ENCODE measurements at places on chromosomes 13 and 19.

DNA sequence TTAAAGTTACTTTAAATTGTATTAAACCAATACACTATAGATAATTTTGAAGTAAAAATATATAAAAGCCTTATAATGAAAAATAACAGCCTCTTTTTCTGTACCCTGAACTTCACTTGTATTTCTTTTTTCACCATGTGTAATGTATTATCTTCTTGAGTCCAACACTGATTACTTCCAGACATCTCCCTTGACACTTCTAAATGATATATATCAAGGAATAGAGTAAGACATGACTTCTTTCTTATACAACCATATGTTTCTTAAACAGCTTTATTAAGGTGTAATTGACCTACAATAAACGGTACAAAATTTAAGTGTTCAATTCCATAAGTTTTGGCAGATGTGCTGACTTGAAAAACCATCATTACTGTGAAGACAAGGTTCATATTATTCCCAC, 531.9 kb downstream of the OLFM4 start:
- DNase-seq: no peak

GRCh38 chr13:85441975-85442374, 357.2 kb downstream of the SLITRK6 start:
- DNase-seq: no peak

DNA sequence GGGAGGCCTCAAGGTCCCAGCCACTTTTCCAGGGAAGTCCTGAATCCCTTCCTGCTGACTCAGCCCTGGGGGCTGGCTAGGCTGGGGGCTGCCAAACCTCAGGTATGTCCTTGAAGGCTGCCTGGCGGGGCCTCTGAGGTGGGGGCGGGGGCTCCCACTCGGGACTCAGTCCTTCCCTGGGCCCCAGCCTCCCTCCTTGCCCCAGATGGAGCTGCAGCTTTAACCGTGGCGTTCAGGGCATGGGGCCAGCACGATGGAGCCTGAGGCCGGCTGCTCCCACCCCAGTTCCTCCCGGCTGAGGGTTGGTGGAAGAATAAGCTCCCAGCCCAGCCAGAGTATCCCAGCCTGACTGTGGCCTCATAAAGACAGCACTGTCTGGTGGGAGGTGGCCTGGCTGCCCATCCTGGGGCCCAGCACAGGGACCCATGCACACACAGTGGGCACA, 12.4 kb downstream of the CILP2 start:
- no peak for DNase-seq

GRCh38 chr13:101512650-101513049, 60.2 kb downstream of the ITGBL1 start:
- no peak for DNase-seq

GRCh38 chr19:4559569-4559968, at the start of gene SEMA6B:
TSS of gene SEMA6B (minus strand) at chr19:4559684. CDS start at chr19:4558457, 1,227 bp downstream.
- DNase-seq: no peak

- DNase-seq: no peak
Measured at GRCh38 chr13:79508224-79508961, 27.4 kb downstream of the NDFIP2 start.

DNA sequence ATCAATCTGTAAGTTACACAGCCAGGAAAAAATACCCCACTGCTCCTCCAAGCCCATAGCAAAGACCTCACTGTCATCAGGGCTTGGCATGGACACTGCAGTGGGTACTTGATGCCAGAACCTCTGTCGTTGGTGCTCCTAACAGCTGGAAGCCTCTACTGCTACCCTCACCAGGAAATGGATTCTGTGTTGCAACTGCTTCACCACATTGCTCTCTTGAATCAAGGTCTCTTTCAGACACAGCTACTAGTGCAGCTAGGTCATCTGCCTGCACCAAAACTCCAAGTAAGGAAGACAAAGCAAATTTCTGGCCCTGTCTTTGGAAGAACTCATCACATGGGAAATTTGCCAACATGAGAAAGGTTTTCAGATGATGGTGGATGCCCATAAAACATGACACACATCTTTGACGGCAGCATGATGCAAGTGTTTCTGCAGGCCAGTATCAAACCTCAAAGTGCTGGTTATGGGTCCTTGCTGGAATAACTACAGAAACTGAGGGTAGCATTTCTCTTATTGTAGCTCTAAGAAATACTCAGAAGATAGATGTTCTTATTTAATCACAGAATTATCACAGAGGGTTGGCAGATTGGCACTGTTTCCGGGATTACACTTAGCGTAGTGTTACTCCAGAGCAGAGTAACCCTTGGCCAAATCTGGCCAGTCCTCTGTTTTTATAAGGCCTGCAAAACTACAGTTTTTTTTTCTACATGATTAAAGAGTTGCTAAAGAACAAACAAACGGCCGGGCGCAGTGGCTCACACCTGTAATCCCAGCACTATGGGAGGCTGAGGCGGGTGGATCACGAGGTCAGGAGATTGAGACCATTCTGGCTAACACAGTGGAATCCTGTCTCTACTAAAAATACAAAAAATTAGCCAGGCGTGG, 12.9 kb upstream of the PCCA start:
- DNase-seq: no peak

DNA sequence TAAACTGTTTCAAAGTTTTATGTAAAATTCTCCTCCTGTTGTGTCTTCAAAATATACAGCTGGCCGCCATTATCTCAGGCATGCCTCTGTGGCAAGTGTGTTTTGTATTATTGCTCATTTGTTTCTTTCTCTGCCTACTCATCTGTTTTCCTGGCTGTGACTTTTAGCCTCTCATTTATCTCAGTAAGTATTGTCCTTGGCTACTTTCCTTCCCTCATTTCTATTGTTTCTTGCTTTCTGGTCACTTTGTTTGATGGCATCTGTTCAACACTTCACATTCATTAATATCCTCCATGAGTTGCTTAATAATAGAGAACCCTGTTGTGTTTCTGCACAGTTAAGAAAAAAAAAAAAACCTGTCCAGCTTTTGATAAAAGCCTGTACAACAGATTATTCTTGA, 869.4 kb downstream of the PCDH17 start:
- DNase-seq: no peak

DNA sequence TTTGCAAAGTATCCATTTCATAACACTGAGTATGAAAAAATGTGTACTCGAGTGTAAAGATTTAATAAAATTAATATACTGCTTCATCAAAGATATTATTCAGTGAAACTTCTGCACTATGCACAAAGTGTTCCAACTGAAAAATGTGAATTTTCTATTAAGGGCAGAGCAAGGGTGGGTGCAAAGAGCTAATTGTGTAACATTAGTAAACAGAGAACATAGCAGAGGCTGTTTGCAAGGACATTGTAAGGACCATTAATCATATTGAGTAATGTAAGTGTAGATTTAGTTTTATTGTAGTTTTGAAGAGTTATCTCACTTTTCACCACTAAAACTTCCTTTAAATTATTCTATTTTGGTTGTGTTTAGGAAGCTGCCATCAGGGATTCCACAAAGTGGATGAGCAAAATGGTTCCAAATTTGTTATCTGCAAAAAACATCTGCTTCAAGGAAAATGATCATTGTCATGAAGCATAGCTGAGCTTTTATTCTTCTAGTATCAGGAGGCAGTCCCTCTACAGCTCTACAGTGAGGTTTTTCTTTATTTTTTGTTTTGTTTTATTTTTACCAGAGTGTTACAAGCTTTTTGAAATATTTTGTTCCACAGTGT, 1375.4 kb downstream of the SLITRK1 start:
- no peak for DNase-seq

DNA sequence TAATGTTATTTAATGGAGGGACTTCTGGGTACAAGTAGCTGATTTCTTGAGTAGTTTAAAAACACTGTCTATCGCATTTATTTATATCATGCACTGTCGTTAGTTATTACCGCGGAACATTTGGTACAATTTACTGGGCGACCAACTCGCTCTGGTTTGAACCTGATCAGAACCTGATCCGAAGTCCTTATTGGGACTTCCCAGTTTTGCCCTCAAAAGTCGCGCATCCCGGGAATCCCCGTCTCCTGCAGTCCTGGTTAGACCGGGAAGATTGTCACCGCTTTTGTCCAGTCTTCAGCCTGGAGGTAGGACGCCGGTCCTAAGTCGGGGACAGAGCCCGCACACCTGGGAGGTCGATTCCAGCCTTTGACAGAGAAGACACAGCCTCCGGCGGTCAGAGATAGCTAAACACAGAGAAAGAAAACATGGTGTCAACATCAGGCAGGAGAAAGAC, 694 bp downstream of the CLN5 start:
- DNase-seq: no peak

DNA sequence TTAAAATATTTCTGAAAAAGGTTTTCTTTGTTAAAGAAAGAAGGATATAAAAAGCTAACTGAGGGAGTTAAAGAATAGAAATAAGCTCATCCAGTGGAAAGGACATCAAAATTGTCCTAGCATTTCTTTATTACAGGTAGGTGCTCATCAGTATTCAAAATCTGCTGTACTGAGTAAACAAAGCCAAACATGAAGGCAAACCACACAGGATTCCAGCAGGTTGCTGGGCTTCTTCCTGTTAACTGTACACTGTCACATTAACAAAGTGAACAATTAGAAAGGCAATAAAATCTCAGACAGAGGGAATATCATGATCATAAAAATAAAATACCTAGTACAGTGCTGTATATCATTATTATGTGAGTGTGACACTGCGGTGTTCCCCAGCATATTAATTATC, 1541.0 kb downstream of the SLITRK5 start:
- DNase-seq: peak; percentile 53

- peak; percentile 72 for DNase-seq
Measured at GRCh38 chr13:103799028-103799427, 732.8 kb upstream of the SLC10A2 start.

- no peak for DNase-seq
Measured at GRCh38 chr13:50334944-50335343, 319.7 kb downstream of the KCNRG start.

- DNase-seq: peak; percentile 59
Measured at GRCh38 chr13:112781881-112782361, 92.1 kb downstream of the ATP11A start.

- no peak for DNase-seq
Measured at GRCh38 chr13:42394361-42394708, 122.4 kb downstream of the AKAP11 start.

- no peak for DNase-seq
Measured at GRCh38 chr13:38914070-38914469, 76.6 kb downstream of the STOML3 start.

DNA sequence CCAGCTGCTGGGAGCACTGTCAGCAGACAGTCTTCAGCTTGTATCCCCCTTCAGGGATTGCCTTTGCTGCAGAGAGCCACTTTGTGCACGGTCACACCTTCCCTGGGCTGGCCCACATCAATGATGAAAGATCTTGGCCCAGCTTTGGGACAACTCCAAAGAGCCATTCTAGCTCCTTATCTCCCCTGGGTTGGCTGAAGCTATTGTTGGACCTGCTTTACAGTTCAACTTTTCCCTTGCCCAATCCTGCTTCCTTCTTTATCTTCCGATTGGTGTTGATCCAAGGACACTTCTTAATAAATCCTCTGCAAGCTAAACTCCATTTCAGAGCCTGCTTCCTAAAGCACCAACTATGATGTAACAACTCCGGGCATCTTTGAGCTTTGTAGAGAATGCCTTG, 466.4 kb downstream of the KLF12 start:
- peak; percentile 65 for DNase-seq

- DNase-seq: no peak
Measured at GRCh38 chr19:56978023-56978565, 137.6 kb upstream of the PEG3 start.

- no peak for DNase-seq
Measured at GRCh38 chr13:107035778-107036177, 467.8 kb upstream of the ARGLU1 start.

GRCh38 chr13:32829676-32830335, 186.4 kb upstream of the KL start:
- DNase-seq: no peak

DNA sequence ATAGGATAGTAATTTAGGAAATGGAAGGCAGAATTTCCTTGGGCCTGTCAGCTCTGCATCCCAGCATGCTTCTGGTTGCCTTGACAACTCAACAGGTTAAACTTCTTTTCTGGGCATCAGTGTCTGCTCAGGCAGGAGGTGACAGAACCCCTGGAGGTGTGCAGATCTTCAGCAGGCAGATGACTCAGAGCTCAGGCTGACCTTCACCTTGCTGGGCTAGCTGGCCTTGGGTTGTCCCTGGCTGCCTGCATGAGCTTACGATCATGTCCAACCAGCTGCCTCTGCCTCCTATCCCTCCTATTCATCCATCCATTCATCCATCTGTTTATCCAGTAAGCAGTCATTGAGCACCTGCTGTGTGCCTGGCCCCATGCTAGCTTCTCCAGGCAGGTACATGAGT, 81.2 kb upstream of the KCTD15 start:
- DNase-seq: no peak

GRCh38 chr13:102333320-102334198, 68.3 kb downstream of the FGF14 start:
- no peak for DNase-seq

DNA sequence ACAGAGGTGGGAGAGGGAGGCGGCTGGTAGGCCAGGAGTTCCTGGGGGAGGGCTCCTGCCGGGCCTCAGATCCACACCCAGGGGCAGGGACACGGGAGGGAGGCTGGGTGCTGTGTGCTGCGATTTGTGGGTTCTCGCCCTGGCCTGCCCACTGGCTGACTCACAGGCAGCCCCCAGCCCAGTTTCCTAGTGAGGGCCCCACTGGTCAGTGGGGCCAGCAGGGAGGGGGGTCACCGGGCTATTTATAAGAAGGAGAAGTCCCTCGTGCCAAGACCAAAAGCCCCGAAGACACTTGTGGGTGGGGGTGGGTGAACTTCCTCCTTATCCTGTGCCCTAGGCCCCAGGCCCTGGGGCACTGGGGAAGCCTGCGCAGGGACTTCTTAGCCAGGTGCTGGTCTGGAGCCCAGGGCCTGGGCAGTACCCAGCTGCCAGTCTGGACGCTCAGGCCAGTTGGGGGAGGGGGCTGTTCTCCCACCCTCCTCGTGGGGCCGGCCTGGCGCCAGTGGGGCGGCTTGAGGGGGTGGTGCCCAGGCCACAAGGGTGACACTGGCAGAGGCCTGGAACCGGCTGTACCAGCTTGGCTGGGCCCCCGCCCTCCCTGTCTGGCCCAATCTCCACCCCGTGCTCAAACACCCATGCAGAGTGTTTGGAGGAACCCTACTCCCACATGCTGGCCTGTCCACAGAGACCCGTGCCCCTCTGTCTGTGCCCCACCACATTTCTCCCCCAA, 5.0 kb upstream of the JUNB start:
- peak; percentile 82 for DNase-seq

- no peak for DNase-seq
Measured at GRCh38 chr13:46380242-46380641, 6.8 kb downstream of the RUBCNL start.

- DNase-seq: no peak
Measured at GRCh38 chr13:62578402-62578801, 1162.8 kb upstream of the PCDH20 start.
